Left forelimb (tissue), 1 donor: ENCODE measurements at places on chromosomes 6 and 20.

GRCh38 chr20:23027721-23028120 is 7.4 kb upstream of the SSTR4 start:
- DNase-seq: no peak

GRCh38 chr6:136254851-136255466 is 4.8 kb upstream of the MTFR2 start:
- DNase-seq: no peak

DNA sequence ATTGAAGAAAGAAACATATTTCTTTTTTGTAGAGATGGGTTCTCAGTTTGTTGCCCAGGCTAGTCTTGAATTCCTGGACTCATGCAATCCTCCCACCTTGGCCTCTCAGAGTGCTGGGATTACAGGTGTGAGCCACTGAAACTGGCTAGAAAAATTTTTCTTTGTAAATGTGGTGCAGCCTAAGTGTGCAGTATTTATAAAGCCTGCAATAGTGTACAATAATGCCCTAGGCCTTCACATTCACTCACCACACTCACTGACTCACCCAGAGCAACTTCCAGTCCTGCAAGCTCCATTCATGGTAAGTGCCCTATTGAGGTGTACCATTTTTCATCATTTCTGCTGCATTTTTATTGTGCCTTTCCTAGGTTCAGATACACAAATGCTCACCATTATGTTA is 31.4 kb downstream of the NHSL1 start:
- DNase-seq: no peak

DNA sequence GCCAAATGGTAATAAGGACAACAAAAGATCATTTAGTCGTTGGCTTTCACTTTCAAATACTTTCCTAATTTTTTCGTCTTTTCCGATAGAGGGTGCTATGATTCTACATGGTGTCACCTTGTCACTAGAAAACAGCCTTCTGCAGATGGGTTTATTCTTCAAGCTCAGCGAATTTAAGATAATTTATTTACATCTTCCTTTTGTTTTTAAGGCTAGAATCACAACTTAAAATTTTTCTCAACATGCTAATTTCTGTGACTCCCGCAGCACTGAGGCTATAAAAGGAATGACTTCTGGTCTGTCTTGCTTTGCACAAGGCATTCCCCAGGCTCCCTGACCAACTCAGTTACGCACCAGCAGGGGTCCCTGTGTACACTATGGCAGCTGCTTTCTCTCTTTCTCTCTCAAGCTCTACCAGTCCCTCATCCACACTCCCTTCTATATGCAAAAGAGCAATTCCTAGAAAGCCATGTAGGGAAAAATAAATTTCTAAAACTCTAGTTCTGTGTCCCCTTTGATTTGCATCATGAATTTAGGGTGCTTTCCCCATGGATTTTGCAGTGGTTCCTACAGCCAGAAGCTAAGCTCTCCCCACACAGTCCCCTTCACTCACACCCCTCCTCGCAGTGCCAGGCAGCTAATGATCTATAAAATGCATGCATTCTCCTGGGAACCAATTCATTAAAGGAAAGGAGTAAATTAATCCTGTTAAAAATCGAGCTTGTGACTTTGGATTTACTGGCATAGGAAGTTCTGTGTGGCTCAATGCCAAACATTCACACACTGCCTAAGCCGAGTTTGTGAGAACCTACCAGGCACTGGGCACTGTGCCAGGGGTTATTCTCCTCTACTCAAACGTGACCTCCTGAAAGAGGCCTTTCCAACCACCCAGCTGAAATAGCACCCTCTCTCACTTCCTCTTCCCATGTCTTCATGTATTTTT is 74.5 kb downstream of the DCDC2 start:
- no peak for DNase-seq

DNA sequence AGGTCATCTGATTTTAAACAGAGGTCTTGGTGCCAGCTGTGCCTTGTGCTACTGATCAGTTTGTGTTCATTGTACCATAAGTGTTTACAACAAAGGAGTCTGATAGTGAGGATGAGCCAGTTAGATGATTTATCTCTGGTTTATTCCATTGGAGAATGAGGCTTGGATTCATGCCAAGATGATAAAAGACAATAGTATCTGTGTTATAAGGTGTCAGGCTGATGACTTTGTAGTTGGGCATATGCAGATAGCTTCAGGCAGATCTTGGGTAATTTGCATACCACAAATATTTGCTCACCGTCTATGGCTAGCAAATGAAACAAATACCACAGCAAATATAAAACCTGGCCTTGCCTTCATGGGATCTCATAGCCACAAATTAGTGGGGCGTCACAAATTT is 43.3 kb upstream of the PHACTR2 start:
- no peak for DNase-seq

DNA sequence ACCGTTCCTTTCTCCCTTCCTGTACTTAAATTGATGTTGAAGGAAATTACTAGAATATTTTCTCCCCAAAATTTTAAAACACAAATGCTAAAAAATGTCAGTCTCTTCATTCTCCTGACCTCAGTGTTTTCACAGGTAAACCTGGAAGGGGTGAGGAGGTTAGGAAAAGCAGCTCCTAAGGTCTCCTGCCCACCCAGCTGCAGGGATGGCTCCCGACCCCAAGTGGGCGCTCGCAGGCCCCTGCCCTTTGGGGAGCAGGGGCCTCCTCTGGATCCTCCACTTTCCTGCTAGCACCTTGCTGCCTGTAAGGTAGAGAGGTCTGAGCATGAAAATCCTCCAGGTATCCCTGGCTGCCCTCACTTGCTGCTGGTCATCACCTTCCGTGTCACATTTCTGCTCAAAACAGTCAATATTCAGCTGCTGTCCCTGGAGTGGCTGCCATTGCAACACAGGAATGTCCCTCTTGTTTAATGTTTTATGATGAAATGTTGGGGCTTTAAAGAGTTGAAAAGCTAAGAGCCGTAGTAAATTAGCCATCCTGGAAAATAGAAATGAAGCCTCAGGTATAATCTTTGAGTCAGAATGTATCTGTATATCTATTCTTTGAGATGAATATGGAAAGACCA is 10.9 kb upstream of the HSP90AB1 start:
- no peak for DNase-seq

- DNase-seq: no peak
Measured at GRCh38 chr6:117521791-117522502, 39.5 kb downstream of the DCBLD1 start.

DNA sequence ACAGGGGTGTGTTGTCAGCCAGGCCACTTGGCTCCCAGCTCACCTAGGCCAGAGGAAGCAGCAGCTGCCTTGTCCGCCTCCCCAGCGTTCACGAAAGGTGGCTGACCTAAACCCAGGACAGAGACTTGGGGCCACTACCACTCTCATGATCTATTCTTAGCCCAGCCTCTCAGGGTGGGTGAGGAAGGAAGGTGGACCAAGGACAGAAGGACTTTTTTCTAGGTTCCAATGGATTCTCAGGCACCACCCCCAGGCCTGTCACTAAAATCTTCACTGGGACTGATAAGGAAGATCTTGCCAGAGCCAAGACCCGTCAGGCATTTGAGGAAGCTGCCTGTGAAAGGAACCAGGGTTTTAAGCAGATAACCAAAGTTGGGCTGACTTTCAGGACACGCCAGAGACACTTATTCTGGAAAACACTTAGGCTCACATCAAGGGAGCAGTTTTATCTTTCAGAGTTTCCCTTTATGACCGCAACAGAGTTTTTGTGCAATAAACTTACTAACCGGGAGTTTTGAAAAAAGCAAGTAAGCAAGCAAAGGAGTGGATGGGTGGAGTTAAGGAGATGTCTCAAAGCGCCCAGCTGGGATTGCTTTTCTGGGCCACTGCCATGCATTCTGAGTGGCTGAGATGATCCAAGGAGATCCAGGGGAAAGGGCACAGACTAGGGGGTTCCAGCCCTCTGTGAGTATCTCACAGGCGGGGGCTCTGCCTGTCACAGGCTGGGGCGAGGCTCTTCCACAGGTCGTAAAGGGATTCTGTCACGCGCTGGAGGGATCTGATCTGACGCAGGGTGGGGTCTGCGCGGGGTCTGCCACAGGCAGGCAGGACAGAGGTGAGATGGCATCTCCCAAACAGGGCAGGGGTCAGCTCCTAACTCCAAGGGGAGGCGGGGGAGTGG is 989 bp downstream of the FITM2 start:
- DNase-seq: peak; percentile 1

DNA sequence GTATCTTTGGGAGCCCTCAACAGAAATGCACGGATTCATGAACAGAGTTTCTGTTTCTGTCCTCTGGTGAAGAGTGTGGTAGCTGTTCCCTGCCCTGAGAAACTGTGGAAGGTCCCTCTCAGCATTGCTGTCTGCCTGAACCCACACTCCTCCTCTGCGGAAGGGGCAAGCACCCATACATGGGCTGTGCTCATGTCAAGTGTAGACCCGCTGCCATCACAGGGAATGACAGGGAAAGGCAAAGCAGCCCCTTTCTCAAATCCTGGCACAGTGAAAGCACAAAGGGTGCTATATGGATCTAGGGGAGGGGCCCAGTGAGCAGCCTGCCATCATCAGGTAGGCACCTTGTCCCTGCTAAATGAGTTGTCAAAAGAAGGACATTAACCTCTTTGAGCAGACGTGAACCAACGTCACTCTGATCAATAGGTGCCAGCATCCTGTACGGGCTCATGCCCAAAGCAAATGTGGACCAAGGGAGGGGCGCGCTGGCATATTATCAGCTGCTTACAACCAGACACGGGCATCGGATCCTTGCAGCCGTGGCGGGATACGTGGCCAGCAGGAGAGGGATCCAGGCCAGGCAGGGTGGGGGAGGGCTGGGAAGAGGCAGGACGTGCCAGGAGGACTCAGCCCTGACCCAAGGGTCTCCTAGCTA is 231.2 kb upstream of the PMEPA1 start:
- DNase-seq: peak; percentile 57

DNA sequence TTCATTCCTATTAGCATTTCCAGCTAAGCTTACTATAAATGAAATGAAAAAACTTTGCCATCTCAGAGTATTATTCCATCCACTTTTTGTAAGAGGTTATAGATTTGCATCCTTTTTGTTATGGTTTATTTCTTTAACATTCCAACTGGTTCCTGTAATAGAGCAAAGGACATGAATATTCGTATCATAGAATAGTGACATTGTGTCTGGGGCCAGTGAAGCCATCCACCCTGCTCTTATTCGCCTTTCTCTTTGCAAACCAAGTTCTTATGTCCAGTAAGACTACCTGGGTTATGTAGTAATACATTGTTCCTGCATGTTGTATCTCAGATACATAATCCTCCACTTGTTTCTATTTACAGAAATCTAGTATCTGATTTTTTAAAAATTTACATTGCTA is 43.1 kb downstream of the DCBLD1 start:
- no peak for DNase-seq

- no peak for DNase-seq
Measured at GRCh38 chr6:134846031-134846430, 103.9 kb downstream of the ALDH8A1 start.

GRCh38 chr6:21386744-21387143 is 206.8 kb upstream of the SOX4 start:
- DNase-seq: no peak

GRCh38 chr6:27867051-27867944 is 44.9 kb downstream of the OR2B2 start:
- peak; percentile 89 for DNase-seq

- no peak for DNase-seq
Measured at GRCh38 chr6:63415286-63415685, 95.5 kb upstream of the LGSN start.

DNA sequence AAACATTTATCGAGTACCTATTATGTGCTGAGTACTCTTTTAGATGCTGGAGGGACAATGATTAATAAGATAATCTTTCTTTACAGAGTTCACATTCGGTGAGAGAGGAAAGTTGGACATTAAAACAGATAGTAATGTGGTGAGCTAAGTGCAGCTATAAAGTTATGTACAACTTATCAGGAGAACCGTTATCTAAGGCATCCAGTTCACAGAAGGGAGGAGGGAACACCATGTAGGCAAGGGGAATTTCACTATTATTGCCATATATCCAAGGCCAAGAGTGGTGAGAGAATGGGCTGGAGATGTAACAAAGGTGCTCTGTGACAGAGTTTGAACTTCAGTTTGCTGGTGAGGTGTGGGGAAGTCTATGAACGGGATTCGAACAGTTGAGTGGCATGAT is 105.8 kb downstream of the CARMIL1 start:
- no peak for DNase-seq

- no peak for DNase-seq
Measured at GRCh38 chr20:23639490-23639958, 1.8 kb upstream of the CST3 start.

DNA sequence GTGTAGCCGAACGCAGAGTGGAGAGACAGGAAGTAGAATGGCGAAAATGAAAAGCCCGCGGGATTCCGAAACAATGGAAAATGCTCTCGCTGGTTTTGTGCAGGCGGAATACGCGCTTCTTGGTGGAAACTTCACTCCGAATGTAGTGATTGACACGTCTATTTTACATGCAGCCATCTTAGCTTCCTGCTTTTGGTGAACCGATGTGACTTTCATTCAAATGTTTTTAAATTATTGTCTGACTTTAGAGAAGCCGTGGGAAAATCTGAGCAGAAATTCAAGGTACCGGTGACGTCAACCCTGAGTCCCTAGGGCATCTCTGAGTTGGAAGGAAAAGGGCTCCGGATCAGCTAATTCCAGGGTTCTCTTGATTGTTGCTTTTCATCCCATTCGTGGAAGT is 11.4 kb downstream of the GPX5 start:
- DNase-seq: no peak

GRCh38 chr20:20138301-20139064 is 86.2 kb downstream of the CFAP61 start:
- no peak for DNase-seq

- no peak for DNase-seq
Measured at GRCh38 chr6:33886673-33887144, 82.9 kb upstream of the MLN start.

GRCh38 chr6:6908121-6908520 is 199.6 kb upstream of the RREB1 start:
- no peak for DNase-seq

- no peak for DNase-seq
Measured at GRCh38 chr6:4778086-4778485, 1.9 kb downstream of the CDYL start.

DNA sequence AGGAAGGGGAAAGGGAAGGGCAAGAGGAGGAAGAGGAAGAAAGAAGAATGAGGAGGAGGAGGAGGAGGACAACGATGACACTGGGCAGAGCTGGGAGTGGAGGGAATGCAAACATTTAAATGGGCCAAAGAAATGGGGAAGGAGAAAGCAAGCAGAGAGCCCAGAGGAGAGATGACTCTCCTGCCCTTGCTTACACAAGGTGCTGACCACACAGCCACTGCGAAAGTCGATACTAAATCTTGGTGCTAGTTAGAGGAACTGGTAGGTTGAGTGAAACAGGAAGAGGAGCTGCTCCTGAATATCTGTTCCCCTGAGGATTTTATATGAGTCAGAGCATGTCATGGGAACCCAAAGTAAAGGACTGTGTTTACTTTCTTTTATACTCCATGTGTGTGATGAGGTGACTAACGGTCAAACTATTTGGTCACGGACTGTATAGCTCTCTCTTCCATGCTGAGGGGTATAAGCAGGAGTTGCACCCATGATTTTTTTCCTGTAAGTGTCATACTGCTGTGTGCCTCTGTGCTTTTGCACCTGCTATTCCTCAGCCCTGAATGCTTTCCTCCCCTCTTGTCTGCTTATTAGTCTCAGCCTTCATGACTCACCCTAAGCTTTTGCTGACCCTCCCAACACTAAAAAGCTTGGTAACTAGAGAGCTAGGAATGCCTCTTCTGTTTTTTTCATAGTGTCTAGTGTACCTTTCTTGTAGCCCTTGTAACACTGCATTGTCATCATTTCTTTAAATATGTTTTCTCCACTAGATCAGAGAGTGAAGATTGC is 9.5 kb upstream of the PAQR8 start:
- no peak for DNase-seq

- DNase-seq: no peak
Measured at GRCh38 chr20:20603339-20603990, 109.0 kb downstream of the RALGAPA2 start.
